ENCODE measurements at places on chromosomes 6 and 20.

DNA sequence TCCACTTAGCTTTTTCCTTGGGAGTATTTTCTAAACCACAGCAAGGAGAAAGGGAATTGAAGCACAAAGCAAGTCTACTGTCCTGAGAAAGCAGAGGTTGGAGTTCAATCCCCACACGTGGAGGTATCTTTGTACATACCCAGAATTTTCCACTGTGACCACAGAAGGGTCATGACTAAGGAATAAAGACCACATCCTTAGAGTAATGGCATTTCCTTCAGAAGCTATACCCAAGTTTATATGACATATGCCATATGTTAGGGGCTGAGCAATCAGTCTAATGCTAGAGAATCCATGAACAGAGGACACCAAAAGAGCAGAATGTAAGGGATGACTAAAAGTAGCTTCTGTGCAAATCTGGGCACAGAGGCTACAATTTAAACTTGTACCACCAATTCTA, 46.4 kb downstream of the ATG5 start:
- DNase-seq = peak; percentile 28

- DNase-seq = no peak
Measured at GRCh38 chr6:106204961-106205360, 118.8 kb downstream of the PRDM1 start.

GRCh38 chr6:166798652-166799051, 157.7 kb downstream of the RNASET2 start:
- no peak for DNase-seq

GRCh38 chr6:29757282-29757681, 34.0 kb downstream of the HLA-F start:
- DNase-seq = no peak

GRCh38 chr6:134376785-134377184, 58.9 kb upstream of the SGK1 start:
- no peak for DNase-seq
